Calu3 (cell line): ENCODE measurements at places on chromosomes 3 and 15. TPM values are rescaled to one million over a fixed set of nuclear protein-coding genes. Genes with fewer than 3 reads are reported as not detected.

DNA sequence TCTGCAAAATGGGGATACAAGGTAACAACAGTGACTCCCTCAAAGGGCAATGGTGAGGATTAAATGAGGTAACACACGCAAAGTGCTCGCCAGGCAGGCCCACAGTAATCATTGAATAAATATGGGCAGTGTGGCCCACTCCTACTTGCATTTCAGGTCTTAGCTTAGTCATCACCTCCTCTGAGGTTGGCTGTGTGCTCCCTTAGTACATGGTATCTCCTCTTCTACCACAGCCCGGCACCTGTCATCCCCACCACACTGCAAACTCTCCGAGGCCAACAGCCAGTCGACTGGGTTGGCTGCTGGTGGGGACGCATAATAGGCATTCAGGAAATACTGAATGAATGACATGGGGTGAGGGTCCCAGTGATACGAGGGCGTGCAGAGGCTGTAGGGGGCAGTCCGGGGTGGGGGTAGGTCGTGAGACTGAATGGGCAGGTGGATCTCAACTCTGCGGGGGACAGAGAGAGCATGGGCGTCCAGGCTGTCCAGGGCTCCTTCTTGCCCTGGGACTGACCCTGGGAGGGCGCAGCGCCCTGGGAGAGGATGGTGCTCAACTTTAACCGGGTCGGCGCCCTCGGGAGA is 375 bp upstream of the MYZAP start:
- DNase-seq = peak; percentile 38
- H3K4me3 ChIP-seq = peak overlapping the region; percentile 84
- H3K36me3 ChIP-seq = peaks cover 16% of the 10 kb centered on the region
- H3K27ac ChIP-seq = peak overlapping the region; percentile 69
- H3K27me3 ChIP-seq = no peaks in the 10 kb centered on the region

GRCh38 chr3:150117076-150117475 is 146.4 kb upstream of the PFN2 start:
- H3K4me3 ChIP-seq = no peak overlapping the region
- H3K36me3 ChIP-seq = no peaks in the 10 kb centered on the region
- no peak for DNase-seq
- peaks cover 83% of the 10 kb centered on the region for H3K27me3 ChIP-seq

ST6GAL1 gene
- 14.4 and 20.4 TPM in 2 replicates for total RNA-seq

DNA sequence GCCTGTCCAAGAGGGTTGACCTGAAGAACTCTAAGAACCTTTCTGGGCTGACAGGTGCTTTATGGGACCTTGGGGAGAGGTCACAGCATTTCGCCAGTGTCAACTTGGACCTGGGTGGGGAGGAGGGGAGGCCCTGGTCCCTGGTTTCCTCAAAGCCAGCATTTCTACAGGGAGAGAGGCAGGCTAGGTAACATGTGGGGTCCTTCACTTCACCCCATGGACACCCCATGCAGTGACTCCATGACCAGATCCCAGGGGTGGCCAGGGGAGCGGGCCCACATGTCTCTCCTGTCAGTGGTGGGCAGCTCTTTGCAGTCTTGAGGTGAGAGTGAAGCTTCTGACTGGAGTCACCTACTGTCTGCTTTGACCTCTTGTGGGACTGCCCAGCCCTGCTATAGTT is 35.8 kb downstream of the GOLGA6L10 start:
- peaks cover 24% of the 10 kb centered on the region for H3K27me3 ChIP-seq
- H3K27ac ChIP-seq = no peak overlapping the region
- H3K36me3 ChIP-seq = no peaks in the 10 kb centered on the region
- no peak for DNase-seq
- no peak overlapping the region for H3K4me3 ChIP-seq

DNA sequence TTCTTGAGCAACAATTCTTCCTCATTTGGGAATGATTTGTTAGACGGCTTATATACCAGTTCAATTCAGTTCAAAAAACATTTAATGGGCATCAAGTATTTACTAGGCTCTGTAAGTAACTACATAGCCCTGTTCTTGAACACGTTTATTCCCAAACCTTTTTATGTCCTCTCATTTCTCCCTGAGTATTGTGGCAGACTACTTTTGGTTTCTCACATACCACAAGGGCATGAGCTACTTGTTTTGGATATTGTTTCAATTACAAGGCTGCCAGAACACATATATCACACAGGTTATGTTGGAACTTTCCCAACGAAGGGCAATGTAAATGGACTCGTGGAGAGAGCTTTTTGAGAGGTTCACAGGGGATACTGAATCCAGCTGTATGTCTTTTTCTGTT is 363.8 kb upstream of the NAALADL2 start:
- DNase-seq = no peak
- H3K4me1 ChIP-seq = no peaks in the 10 kb centered on the region
- no peak overlapping the region for H3K27ac ChIP-seq
- H3K4me3 ChIP-seq = no peak overlapping the region
- no peaks in the 10 kb centered on the region for H3K36me3 ChIP-seq

CELF6 gene
- 0.19 and 0.42 TPM in 2 replicates for total RNA-seq

DNA sequence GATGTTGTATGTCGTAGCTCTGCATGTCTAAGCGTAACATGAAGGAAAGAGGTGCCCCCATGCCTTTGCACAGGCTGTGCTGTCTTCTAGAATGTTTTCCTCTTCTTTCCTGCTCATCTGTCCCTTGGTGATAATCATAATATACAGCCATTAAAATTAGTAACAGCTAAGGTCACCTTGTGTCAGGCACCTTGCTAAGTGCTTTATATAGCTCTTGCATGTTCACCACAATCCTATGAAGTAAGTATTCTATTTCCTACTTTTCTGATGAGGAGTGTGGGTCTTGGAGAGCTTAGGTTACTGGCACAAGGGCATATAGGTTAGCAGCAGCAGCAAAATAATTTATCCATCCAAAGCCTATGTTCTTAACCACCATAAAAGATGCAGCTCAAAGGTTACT is 754.4 kb downstream of the NTRK3 start:
- no peaks in the 10 kb centered on the region for H3K36me3 ChIP-seq
- H3K4me1 ChIP-seq = no peaks in the 10 kb centered on the region
- no peak overlapping the region for H3K4me3 ChIP-seq

EFCC1 gene
- 0.15 TPM in 1 of 2 replicates, not detected in the other for total RNA-seq

DNA sequence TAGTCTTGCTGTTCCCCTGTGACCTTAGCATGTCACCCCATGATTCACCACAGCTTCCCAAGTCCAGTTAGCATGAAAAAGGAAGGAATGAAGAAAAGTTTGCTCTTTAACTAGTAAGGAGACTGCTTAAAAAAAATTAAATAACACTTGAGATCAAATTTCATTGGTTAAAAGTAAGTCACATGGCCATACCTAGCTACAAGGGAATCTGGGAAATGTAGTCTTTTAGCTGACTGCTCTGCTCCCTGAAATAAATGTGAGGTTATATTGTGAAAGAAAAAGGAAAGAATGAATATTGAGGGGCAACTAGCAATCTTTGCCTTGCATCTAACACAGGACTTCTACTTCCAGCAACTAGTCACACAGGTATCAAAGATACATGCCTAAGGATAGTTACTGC is 84.7 kb upstream of the LRRN1 start:
- H3K36me3 ChIP-seq = no peaks in the 10 kb centered on the region
- H3K27ac ChIP-seq = no peak overlapping the region
- H3K27me3 ChIP-seq = no peaks in the 10 kb centered on the region
- peaks cover under 1% of the 10 kb centered on the region for H3K4me1 ChIP-seq

GRCh38 chr3:122794483-122794778 is 438 bp upstream of the SLC49A4 start:
- no peaks in the 10 kb centered on the region for H3K27me3 ChIP-seq
- peaks cover 21% of the 10 kb centered on the region for H3K4me1 ChIP-seq
- DNase-seq = no peak

SLC12A1 gene
- not detected in 2 replicates for total RNA-seq

ATP13A5 gene
- 0.66 TPM in 1 of 2 replicates, not detected in the other for total RNA-seq

GRCh38 chr3:12752102-12752501 is 7.0 kb downstream of the TMEM40 start:
- peaks cover 6% of the 10 kb centered on the region for H3K36me3 ChIP-seq
- no peak overlapping the region for H3K4me3 ChIP-seq
- no peak for DNase-seq
- H3K27ac ChIP-seq = peak overlapping the region; percentile 29

STAB1 gene
- total RNA-seq = 0.26 TPM in 1 of 2 replicates, not detected in the other

GRCh38 chr3:146170591-146170990 is 9.6 kb upstream of the PLOD2 start:
- peaks cover 27% of the 10 kb centered on the region for H3K4me1 ChIP-seq
- H3K4me3 ChIP-seq = no peak overlapping the region
- no peaks in the 10 kb centered on the region for H3K36me3 ChIP-seq
- H3K27ac ChIP-seq = no peak overlapping the region
- no peaks in the 10 kb centered on the region for H3K27me3 ChIP-seq

MAP3K13 gene
- total RNA-seq = 102 and 114 TPM in 2 replicates

GRCh38 chr3:170154569-170155143 is 26.9 kb downstream of the PHC3 start:
- DNase-seq = no peak
- no peaks in the 10 kb centered on the region for H3K27me3 ChIP-seq
- H3K4me1 ChIP-seq = peaks cover 26% of the 10 kb centered on the region
- peak overlapping the region; percentile 37 for H3K27ac ChIP-seq
- no peak overlapping the region for H3K4me3 ChIP-seq

DNA sequence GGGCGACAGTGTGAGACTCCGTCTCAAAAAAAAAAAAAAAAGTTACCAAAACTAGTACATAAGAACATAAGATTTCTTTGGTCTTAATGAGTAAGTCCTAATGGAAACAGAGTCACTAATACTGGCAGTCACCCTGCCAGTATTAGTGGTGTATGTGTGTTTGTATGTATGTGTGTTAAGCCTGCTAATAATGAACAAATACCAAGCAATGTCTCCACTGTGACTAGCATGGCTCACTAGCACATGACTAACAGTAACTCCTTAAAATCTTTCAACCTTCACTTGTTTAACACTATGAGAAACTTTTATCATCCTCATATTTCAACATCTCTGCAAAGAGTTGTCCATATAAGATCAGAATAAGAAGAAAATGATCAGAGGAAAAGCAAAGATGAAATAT is 231.0 kb upstream of the ATP11B start:
- no peaks in the 10 kb centered on the region for H3K27me3 ChIP-seq
- H3K27ac ChIP-seq = no peak overlapping the region
- no peak for DNase-seq
- no peaks in the 10 kb centered on the region for H3K36me3 ChIP-seq
- H3K4me1 ChIP-seq = peaks cover 33% of the 10 kb centered on the region
- no peak overlapping the region for H3K4me3 ChIP-seq

SPTBN5 gene
- 0.64 and 0.69 TPM in 2 replicates for total RNA-seq

DNA sequence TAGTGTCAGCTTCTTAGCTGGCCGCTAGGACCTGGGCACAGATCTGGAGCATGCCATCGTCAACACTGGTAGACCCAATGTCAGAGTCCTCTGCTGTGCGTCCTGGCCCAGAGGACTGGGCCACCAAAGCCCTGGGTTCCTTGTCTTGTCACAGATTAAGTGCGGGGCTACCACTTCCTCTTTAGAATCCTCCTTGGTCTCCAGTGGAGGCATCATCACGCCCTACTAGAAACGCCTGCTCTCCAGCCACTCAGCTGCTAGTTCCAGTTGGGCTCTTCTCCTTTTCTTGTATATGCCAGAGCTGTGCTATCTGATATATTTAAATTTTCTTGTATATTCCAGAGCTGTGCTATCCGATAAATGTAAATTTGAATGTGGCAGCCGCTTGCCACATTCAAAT is 11.2 kb downstream of the PPCDC start:
- peaks cover 63% of the 10 kb centered on the region for H3K4me1 ChIP-seq
- H3K4me3 ChIP-seq = no peak overlapping the region
- H3K27ac ChIP-seq = no peak overlapping the region
- H3K36me3 ChIP-seq = peaks cover 19% of the 10 kb centered on the region

GRCh38 chr3:23739536-23739935 is 66.2 kb upstream of the UBE2E1 start:
- H3K27me3 ChIP-seq = no peaks in the 10 kb centered on the region
- no peak for DNase-seq
- H3K4me3 ChIP-seq = no peak overlapping the region

DNA sequence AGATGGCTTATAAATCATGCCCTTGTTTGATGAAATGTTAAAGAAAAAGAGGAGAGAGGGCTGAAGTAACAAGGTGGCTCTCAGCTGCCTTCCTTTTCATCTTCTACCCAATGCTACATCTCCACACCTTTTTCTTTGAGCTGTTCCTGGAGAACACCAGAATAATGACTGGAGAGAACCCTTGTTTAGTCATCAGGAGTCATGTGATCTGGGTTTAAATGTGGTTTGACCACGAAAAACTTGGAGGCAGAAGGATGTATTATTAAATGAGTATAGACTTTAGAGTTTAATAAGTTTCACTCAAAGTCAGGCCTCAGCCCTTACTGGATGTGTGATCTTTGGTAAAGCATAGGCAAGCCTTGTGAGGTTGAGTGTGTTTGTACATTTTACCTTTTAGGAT is 230.3 kb upstream of the TBL1XR1 start:
- H3K36me3 ChIP-seq = no peaks in the 10 kb centered on the region
- H3K27me3 ChIP-seq = no peaks in the 10 kb centered on the region
- H3K4me3 ChIP-seq = no peak overlapping the region

DNA sequence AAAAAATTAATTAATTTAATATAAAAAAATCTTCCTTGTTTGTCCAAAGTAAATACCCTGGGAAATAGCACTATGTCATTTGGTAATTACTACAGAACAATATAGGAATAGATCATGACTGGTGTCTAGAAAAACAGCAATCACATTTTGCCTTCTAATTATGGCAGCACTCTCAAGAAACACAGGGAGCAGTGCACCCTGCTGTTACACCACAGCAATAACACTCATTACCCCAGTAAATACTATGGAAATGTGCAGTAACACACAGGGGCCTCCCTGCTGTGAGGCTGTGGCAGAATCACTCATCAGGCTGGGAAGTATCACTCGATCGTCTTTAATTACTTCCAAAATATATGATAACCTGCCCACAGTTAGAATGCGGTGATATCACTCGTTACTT is 646.0 kb downstream of the TUSC7 start:
- no peak overlapping the region for H3K4me3 ChIP-seq
- H3K36me3 ChIP-seq = no peaks in the 10 kb centered on the region
- peak; percentile 27 for DNase-seq
- H3K27ac ChIP-seq = no peak overlapping the region
- no peaks in the 10 kb centered on the region for H3K27me3 ChIP-seq
- no peaks in the 10 kb centered on the region for H3K4me1 ChIP-seq

DNAJC17 gene
- total RNA-seq = 15.2 and 17.4 TPM in 2 replicates

C3orf49 gene
- total RNA-seq = not detected in 2 replicates

NR2F2 gene
- total RNA-seq = 158 and 167 TPM in 2 replicates

STARD9 gene
- 0.59 and 0.92 TPM in 2 replicates for total RNA-seq

MESP2 gene
- total RNA-seq = not detected in 2 replicates

DNA sequence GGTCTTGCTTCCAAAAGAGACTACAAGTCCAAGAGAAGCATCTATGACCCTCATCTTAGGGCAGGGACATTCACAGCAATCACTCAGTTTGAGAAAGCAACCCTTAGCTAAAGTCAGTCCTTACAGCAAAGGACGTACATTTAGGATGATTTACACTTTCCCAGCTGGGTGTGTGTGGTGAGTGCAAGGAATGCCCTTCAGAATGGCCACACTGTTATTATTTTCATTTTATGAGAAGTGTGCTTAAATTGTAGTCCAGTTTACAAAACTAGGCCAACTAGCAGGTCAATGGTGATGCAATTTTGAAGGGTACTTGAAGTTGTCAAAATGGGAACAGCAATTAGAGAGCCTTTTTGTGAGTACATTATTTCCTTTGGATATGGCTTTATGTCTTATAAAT is 26.0 kb upstream of the CCK start:
- no peak overlapping the region for H3K4me3 ChIP-seq
- H3K27ac ChIP-seq = no peak overlapping the region
- peaks cover 50% of the 10 kb centered on the region for H3K27me3 ChIP-seq
- no peaks in the 10 kb centered on the region for H3K36me3 ChIP-seq
- DNase-seq = no peak
